ENCODE measurements at places on chromosomes 5 and 9.

DNA sequence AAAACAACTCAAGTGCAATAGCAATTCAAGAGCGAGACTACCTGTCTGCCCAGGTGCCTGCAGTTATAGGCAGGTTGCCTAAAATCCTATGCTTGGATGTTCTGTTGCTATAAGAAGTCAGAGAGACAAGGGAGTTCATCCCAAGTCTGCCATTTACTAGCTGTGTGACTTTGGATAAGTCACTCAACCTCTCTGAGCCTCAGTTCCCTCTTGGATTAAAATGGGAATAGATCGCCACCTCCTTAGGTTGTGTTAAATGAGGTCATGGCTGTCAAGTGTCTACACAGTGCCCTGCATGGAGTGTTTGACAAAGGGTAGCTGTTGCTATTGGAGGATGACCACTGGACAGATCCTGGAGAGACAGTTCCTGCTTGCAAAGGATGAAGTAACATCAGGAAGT lies 1.3 kb upstream of the ZBTB34 start:
- no peak for DNase-seq

DNA sequence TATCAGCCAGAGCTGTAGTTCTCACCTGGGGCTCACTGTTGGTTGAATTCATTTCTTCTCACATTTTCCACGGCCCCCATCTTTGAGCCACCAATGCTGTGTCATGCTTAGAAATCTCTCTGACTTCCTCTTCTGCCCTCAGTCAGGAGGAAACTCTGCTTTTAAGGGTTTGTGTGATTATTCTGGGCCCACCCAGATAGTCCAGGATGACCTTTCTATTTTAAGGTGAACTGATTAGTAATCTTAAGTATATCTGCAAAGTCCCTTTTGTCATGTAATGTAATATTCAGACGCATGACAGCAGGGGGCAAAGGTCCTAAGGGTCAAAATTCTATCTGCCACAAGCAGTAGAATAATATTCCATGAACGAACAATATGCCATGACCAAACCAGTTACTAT lies 88.4 kb downstream of the AK8 start:
- DNase-seq, result no peak

GRCh38 chr9:126664900-126665643 lies 51.3 kb downstream of the LMX1B start:
- DNase-seq, result no peak

GRCh38 chr5:54401515-54401914 lies 54.0 kb upstream of the HSPB3 start:
- DNase-seq, result no peak

DNA sequence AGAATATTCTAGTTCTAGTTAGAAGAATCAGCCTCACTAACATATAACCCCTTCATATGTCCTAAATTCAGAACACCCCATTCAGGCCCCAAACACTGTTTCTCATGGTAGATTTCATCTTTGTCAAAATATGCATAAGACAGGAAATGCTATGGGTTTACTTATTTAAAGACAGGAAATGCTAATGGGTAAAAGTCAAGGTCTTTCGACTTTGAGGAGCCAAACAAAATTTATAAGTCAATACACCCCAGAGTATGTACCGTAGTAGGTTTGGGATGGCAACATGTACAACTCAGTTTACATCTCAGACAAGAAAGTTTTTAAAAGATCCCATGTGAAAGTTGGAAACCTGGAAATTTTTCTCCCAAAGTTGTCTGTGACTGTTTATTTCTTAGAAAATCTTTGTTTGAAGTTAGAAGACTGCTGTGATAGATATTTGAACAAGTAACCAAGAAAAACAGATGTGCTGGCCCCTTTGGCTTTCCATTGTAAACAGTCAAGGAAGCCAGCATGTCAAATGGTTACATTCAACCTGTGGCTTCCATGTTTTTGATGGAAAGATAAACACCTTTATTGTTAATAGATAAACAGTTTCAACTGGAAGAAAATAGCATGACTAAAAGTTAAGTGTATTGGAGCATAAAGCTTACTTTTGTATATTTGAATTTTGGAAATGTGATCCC lies 102.2 kb downstream of the INIP start:
- no peak for DNase-seq

DNA sequence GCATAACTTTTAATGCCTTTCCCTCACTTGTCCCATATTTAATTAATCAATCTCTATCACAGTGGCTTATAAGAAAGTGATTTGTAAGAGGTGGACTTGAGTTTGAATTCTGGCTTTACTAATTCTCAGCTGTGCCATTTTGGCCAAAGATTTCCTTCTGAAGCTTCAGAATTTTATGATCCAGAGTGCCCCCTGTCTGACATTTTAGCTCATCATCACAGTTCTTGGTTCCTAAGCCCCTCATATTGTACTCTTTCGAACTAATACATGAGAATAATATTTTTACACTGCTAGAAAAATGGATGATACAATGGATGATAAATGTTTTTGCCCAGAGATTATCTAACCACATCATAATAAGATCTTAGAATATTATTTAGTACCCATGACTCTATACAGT lies 1014.1 kb downstream of the PTPRD start:
- DNase-seq, result no peak

- DNase-seq, result no peak
These were observed 1.9 kb upstream of the SLC31A2 start for GRCh38 chr9:113148781-113149510.

GRCh38 chr5:37730896-37731455 lies 108.9 kb downstream of the GDNF start:
- DNase-seq, result no peak

DNA sequence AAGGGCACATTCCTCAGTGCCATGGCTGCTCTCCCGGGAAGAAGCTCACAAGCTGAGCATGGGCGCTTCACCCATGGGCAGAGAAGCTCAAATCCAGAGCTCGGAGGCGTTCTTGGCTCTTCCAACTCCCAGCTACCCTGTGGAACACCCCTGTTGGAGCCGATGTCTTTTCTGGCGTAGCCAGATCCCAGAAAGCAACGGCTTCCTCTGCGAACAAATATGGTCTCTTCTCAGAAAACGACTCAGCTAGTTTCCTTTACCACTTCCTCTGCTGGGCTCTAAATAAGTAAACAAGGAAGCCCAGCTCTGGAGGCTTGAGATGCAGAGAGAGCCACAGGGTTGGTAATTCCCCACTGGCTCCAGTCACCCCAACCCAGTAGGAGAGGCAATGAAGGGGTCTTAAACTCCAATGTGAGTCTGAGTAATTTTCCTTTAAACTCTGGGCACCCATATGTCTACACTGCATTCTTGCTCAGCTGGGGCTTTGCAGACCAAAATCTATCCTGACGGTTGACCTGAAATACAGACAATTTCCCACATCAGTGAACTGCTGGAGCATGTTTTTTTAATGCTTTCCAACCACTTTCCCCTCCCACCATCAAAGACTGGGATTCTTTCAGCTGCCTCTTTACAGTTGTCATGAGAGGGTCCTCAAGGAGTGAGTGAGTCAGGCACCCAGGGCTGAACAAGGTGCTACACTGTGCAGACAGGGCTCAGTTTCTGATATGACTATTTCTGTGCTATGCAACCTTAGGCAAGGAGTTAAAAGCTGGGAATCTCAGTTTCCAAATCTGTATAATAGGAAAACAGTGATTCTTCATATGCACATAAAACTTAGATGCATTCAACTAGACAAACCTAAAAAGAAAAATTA lies at the start of gene LCP2:
Gene LCP2, minus strand, starts transcription at position 189 of the 874 bp plus-strand sequence. Its CDS starts 166 bp downstream, at position 23.
- DNase-seq, result peak; percentile 56

GRCh38 chr5:151125421-151125820 lies 32.2 kb downstream of the ANXA6 start:
- peak; percentile 27 for DNase-seq

DNA sequence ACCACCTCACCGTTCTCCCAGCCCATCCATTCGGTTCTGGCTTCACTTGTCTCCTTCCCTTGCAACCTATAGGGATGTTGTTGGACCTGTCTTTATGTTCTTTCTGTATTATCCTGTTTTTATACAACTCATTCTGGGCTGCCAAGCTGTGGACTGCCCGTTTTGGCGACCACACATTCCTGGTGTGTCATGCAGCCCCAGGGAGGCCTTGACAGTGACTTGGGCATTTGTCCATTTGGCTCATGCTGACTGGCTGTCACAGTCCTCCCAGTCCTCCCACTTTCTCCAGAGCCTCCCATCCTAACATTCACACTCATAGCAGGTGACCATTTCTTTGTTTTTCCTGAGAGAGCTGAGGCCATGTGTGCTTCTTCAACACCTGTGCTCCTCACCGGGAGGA lies 136.4 kb downstream of the SLF1 start:
- DNase-seq, result no peak

DNA sequence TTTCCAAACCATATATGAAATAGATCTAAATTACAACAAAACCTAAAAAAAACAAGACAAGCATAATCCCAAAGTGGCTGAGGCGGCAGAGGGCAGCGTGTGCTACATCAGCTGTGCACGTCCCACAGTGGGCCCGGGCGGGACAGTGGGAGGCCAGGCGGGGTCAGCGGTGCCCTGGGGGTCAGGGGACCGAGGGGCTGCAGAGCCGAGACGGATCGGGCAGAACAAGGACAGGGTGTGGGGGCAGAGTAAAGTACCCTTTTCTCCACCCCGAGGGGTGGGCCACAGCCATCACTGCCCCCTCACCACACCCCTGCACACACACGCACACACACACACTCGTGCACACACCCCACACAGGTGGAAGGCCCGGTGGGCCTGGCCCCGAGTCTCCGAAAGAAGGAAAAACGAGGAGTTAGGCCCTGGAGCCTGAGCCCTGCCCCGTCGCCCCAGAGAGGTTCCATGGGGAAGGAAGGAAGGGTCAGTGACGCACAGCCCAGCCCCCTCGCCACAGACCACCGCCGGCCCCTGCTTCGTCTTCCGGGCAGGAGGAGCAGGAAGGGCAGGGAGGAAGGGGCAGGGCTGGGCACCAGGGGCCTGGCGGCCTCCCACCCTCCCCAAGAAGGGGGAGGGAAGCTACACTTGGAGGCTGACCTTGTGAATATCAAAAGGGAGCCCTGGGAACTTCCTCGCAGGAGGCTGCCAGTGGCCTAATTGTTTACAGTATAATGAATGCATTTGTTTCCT lies 49.6 kb upstream of the UBAC1 start:
- no peak for DNase-seq

DNA sequence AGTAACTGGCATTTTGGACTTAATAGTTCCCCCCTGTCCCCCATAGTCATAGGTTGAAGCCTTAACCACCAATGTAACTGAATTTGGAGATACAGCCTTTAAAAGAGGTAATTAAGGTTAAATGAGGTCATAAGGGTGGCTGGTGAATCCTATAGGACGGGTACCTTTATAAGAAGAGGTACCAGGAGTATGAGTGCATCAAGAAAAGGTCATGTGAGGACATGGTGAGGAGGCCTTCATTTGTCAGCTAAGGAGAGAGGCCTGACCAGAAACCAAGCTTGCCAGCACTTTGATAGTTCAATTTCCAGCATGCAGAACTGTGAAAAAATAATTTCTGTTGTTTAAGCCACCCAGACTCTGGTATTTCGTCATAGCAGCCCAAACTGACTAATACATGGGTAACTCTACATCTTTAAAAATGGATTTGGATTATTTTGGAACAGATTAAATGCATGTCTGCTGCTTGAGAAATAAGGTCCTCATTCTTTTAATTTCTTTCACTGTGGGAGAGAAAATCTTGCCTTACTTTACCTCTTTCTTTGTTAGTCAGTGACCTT lies 9.7 kb downstream of the RASA1 start:
- no peak for DNase-seq

DNA sequence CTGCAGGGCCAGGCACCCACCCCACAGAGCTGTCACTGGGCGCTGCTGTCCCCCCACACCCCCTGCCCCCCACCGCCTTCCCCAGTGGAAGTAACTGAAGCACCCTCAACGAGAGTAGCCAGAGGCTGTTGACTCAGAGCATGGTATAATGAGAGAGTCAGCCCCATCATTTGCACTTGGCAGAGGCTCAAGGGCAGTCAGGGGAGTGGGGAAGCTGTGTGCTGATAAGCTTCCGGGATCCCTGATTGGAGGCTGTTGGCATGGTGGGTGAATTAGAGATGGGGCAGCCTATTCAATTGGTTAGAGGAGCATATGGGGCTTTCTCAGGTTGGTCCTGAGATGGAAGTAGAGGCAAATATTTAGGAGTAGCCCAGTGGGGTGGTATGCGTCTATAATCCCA lies 77.1 kb upstream of the GOLM1 start:
- no peak for DNase-seq

GRCh38 chr5:154895606-154896561 lies 37.5 kb downstream of the CNOT8 start:
- DNase-seq, result no peak

DNA sequence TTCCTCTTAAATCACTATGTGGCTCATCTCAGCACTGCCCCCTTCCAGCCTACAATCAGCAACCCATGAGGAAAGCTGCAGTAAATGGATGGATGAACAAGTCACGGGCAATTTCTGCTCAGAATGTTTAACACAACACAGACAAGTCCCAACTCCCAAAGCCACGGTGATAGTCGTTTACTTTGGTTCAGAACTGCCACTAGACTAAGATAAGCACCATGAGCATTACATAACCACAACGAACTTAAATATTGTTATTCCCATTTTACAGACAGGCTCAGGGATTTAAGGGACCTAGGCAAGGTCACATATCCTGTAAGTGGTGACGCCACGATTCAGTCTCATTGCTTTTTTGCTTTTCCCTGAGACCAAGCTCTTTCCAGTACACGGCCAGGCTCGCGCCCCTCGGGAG lies 2.0 kb upstream of the SMIM27 start:
- DNase-seq, result no peak

DNA sequence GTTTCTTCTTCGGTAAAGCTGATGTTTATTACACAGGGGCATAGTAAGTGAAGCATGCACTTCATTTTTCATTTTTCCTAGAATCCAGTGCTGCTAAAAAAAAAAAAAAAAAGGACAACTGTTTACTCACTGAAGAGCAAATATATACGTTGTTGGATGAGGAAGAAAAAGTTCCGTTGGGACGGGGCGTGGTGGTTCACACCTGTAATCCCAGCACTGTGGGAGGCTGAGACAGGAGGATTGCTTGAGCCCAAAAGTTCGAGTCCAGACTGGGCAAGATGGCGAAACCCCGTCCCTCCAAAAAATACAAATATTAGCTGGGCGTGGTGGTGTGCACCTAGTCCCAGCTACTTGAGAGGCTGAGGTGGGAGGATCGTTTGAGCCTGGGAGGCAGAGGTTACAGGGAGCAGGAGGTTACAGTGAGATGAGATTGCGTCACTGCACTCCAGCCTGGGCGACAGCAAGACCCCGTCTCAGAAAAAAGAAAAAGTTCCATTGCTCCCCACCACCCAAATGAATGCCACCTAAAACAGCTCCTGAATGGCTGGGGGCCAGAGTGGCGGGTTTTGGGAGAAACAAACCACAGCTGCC lies 60.1 kb upstream of the GNE start:
- DNase-seq, result no peak

DNA sequence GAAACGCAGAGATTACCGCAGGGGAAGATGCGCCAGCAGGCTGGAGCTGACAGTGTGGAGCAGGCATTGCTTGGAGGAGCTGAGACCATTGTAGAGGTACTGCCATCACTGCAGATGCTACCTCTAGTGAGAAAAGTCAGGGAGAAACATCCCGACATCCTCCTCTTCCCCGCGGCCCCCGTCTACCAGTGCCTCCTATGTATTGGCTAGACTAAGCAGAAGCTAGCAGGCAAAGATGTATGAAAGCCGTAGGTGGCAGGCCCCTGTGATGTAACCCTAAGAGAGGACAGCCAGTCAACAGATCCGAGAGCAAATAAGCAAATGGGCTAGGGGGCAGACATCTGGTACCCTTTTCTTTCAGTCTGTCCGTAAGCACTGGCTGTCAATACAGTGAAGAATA lies 115.5 kb upstream of the ACTBL2 start:
- DNase-seq, result no peak

Measured in CD4-positive, alpha-beta memory T cell (primary cell).